ENCODE measurements at places on chromosomes 13 and 19.
A peak's percentile ranks its signal among the peaks of the same experiment; 100 is the strongest.

GRCh38 chr13:87859261-87859660 lies 188.1 kb downstream of the SLITRK5 start:
- no peak for DNase-seq

DNA sequence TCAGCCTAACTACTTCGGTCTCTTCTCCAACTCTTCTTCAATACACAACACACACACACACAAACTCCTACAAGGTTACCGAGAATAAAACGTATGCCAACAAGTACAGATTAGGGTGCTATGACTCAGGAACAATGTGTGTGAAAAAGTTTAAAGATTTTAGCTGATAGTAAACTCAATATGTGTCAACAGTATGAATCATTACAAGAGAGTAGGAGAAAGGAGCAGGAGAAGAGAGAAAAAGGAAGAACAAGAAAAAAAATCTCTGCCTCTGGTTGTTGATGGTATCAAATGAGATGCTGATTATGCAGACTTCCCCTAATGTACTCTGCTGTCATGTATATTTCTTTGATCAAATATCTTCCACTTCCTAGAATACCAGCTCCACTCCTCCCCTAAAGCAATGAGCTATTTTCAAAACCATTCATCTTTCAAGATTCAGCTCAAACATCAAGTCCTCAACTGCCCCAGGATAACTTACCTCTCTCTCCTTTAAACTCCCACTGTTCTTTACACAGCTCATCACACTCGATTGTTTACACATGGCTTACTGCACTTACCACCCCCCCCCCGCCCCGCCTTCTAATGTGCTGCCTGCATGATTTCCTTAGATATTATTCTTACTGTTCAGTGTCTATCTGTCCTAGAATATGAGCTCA lies 95.6 kb downstream of the FAM216B start:
- DNase-seq = no peak

- DNase-seq = no peak
These were observed 83.8 kb upstream of the WASF3 start for GRCh38 chr13:26473571-26474230.

DNA sequence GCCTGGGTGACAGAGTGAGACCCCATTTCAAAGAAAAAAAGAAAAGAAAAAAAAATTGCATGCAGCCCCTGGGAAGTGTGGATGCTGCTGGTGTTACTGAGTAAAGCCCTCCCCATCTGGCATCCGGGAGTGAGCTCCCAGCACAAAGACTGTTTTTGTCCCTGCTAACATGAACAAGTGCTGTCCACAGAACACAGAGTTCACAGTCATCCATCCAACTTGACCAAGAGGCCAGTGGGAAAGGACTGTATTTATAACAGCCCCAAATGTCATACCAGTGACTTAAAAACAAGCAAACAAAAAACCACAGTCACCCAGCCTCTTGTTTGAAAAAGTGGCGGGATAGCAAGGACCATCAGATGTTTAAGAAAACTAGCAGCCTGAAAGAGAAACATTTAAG lies 10.8 kb downstream of the FBXO17 start:
- no peak for DNase-seq

DNA sequence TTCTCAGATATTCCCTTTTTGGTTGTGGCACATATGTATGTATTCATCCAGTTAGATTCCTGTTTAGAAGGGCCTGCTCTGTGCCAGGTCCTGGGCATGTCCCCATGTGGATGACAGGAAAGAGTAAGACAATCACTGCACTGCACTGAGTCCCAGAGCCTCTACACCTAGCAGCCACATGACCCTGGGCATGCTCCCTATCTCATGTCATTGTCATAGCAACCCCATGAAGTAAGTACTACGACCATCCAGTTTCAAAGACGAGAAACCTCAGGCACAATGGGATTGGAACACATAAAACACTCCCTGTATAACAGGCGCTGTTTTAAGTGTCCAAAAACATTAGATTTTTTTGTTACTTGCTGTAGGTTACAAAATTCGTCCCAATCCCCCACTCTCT lies 594.4 kb downstream of the UQCRFS1 start:
- DNase-seq = no peak

DNA sequence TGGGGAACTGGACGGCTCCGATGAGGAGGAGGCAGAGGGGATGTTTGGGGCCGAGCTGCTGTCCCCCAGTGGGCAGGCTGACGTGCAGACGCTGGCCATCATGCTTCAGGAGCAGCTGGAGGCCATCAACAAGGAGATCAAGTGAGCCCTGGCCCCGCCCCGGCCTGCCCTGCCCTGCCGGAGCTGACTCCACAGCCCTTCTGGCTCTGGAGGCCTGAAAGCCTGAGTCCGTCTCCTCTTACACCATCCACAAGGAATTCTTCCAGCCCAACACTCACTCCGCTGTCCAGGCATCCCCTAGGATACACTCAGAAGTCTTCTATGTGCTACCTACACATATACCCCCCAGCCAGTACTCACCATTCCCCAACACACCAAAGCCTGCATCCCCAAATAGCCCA lies 17.4 kb downstream of the PPFIA3 start:
- DNase-seq = no peak

DNA sequence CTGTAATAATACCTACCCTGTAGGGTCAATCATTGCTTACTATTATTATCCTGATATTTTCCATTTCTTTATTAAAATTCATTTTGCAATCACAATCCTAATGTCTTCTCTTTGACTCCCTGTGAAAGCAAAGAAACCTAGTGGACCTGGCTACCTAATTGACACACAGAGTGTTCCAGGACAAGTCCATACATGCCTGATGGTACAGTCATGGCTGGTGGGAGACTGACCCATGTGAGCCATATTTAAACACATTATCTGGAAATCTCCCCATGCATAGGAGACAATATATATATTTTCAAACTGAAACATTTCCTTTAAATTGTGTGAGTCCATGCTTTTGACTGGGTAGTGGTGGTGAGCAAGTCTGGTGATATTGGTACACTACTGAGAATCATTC lies 230.6 kb upstream of the DACH1 start:
- no peak for DNase-seq

DNA sequence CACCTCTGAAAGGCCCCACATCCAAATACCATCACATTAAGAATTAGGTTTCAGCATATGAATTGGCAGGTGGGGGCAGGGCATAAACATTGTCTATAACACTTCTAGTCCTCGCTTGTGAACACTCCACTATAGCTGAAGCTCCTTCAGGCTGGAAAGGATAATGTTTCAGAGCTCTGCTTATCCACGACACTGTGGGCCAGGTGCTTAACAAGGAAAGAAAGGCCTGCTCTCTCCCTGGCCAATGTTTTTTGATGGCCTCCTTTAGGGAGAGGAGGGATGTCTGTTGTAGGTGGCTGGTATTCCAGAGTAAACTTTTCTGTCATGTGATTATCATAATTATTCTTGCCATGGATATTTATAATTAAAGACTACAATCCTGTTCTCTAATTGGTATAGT lies 86.4 kb downstream of the CCNA1 start:
- DNase-seq = no peak

DNA sequence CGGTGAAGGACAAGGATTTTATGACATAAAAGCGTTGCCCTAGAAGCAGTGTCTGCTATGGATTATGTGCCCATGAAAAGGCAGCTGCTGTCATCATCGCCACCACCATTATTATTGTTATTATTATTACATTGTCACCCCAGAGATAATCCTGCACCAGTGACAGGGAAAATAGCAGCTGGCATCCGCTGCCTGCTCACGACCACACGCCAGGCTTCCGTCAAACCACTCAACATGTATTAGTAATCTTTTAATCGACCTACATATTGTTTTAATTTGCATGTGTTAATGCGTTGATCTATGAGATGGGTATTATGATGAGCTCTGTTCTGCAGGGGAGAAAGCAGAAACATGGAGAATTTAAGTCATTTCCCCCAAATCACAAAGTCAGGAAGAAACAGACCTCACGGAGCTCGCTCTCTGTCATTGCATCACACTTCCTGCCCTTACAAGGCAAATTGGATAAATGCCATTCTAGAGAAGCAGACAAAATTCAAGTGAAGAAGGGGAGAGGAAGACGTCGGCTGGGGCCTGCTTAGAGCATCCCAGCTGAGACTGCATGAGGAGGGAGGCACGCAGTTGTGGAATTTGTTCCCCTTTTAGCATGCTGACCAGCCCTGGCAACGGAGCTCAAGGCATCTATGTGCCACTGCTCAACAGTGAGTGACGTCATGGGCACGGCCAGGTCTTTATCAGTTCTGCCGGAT lies at the start of gene FFAR3:
TSS of gene FFAR3 (plus strand) at position 594 of the 707 bp plus-strand sequence. CDS start 431 bp downstream, outside the sequence.
- no peak for DNase-seq

DNA sequence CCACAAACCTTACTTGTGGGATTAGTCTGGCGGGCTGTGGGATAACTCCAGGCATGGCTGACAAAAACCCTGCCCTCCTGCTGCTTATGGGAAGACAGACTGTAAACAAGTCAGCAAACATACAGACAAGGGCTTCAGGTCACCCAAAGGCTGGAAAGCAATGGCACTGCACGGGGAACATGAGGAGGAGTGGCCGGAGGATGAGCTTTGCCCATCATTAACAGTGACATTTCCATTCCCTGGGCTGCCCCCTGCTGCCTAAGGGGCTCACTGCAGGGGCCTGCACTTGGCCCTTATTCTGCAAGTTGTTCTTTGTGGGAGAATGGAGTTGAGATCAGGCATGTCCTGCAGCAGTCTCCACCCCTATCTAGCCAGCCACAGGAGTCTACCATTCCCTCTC lies 91.3 kb downstream of the UQCRFS1 start:
- DNase-seq = no peak

GRCh38 chr13:40922437-40923040 lies 96.6 kb downstream of the ELF1 start:
- no peak for DNase-seq

DNA sequence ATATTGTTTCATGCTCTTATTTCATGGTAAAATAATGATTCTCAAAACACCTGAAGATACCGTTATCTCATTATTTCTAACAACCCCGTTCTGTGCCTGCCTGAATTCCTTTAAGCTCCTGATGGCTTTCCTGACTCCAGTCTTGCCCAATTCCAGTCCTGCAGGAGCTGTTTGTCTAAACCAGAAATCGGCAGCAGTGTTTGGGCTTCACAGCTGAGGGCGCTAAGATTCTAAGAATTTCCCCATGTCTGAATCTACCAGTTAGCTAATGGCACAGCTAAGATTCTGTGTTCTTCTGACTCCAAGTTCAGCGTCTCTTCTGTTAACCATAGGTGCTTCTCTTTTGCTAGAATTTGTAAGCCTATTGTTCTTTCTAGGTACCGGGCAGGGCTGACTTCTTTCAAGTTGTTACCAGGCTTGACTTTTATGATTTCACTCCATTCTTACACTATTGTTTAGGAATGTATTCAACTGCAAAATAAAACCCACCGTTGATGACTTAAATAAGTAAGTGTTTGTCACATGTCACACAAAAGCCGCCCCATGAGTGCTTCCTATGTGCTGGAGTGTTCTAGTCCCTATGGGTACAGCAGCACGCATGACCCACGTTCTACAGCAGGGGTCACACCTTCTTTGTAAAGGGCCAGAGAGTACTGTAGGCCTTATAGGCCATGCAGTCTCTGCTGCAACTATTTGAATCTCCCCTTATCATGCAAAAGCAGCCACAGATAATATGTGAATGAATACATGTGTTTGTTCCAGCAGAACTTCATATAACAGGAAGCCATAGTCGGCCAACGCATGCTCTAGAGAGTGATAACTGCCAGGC lies 168.3 kb upstream of the RNF113B start:
- no peak for DNase-seq

DNA sequence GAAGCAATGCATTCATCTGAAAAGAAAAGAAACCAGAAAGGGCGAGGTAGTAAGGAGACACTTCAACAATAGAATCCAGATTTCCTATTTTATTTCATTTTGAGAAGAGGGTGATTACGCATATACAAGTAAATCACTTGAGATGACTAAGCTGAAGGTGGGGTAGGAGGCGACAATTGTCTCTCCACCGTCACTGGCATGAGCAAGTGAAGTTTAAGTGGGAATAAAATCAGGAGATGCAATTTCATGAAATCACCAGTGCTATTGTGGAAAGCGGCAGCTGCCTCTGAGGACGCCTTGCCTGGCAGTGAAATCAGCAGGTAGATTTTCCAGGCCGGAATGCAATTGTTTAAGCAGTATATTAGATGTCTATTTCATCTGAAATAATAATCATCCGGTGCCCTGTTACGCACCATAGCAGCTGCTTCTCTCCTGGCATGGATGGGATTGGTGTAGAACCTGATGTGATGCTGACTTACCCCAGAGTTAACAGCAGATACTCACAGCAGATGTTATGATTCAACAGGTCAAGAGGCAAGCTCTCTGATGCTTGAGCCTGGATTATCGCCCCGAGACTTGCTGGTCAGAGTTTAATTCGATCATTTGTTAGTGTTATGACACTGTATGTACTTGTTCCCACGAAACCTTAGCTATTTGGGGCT lies 64.3 kb downstream of the RASL11A start:
- no peak for DNase-seq

DNA sequence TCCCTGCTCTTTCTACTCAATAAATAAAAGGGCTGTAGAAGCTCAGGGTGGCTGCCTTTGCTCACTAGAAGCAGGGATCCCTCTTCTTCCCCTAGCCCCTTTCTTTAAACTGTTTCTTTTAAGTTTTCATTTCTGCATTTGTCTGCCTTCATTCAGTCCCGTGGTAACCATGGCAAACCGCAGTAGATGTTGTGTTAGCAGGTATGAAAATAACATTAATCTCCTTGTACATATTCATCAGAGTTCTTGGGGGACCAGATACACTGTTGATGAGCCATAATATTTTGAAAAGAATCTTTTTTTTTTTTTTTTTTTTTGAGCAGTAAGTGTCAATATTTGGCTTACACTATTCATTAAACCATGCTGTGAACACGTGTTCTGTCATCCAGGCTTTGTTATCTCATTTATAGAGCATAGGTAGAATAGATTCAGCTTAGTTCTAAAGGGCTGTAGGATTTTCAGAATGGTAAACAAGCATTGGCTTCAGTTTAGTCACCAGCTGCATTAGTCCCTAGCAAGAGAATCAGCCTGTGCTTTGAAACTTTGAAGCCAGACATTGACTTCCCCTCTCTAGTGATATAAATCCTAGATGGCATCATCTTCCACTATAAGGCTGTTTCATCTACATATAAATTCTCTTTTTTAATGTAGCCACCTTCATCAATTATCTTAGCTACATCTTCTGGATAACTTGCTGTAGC lies 59.4 kb upstream of the SPRY2 start:
- DNase-seq = no peak

DNA sequence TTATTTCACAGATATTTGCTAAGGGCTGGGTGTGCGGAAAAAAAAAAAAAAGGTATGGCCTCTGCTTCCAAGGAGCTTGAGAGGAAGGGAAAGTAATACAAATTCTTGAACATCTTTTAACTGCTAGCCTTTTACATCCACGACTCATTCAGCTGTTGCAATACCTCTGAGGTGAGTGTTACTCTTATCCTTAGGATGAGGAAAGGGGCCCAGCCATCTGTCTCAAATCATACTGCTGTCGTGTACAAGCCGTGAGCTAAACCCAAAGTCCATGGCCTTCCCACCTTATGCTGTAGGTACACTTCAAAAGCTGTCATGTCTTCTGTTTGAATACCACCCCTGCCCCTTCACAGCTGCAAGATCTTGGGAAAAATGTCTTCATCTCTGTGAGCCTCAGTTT lies 146.8 kb downstream of the KCNRG start:
- DNase-seq = no peak

GRCh38 chr19:56838909-56839651 lies 1.4 kb downstream of the PEG3 start:
- peak; percentile 93 for DNase-seq
